ENCODE measurements at places on chromosomes 4 and X.

DNA sequence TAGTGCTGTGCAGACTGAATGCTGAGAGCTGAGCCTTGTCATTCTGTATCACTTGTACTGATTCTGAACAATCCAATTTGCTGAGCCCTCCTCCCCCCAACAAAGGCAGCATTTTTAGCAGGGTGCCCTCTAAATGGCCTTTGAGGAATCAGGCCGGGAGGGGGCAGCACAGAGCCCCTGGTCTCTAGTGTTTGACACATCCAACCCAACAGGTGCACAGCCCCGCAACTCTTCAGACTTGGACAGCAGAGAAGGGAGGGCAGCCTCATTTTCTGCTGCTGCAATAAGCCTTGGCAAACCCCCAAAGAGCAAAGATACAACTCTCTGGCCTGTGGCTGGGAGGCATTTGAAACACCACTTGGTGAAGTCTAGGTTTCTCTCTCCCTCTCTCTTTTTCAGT, 3.4 kb downstream of the ATP1B4 start:
- DNase-seq, result peak; percentile 38

- DNase-seq, result no peak
These were observed 249.4 kb downstream of the NDST4 start for GRCh38 chr4:114864060-114864459.

GRCh38 chr4:77152421-77152820, 4.6 kb upstream of the CCNG2 start:
- no peak for DNase-seq

- DNase-seq, result no peak
These were observed 135.2 kb downstream of the EPHA5 start for GRCh38 chr4:65535113-65535512.

DNA sequence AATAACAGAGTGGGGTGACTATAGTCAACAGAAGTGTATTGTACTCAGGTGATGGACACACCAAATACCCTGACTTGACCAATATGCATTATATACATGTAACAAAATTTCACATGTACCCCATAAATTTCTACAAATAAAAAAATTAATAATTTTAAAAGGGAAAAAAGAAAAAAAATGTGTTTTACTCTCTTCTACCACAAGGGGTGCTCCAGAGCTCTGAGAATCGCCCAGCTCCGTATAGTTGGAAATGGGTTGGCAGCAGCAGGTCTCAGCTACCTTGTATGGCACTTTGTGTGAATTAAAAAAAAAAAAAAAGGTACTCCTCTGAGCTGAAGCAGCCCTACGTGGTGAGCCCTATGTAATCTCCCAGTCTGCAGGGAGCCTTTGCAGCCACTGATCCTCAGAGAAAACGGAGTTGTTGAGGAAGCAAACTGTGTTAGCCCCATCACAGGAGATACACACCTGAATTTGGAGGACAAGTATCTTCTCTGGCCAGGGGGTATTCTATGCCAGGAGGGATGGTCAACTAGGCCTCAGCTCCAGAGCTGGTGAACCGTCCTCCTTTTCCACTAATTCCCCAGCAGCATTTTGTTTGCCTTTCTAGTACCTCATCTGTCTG, 17.2 kb upstream of the POLA1 start:
- no peak for DNase-seq

DNA sequence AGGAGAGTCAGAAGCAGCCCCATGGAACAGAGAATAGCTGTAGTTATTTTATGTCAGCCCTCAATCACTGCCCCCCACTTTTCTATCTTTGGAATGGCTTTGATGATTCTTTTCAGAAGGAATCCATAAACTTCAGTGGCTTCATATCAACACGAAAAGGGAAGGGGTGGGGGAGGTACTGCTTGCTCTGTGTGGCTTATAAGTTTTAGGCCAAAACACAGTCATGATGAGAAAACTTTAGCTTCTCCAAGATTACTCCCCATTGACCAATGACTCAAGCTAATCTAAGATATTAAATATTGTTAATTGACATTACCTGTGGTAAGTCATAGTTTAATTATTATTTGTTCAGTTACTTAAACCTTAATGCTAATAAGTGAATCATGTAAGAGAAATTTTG, 669.6 kb upstream of the FAM241A start:
- DNase-seq, result no peak

- no peak for DNase-seq
These were observed 103.3 kb downstream of the DCLK2 start for GRCh38 chr4:150181536-150181935.

- no peak for DNase-seq
These were observed 64.6 kb downstream of the CNKSR2 start for GRCh38 chrX:21438792-21439191.

DNA sequence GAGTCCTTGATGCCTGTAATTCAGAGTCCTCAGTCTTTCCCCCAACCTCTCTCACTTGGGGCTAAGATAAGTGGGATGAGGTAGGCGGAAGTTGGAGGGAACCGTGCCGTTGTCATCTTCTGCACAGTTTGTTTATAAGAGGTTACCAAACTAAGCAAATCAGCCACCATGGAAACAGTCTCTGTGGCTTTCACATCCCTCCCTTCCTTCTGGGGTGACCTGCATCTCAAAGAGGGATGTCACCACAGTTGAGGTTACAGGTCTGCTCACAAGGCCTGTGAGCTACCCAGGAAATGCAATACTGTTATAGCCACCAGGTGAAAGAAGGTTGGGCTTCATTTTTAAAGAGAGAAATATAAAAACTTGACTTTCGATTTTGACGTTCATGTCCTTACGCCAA, 26.3 kb downstream of the RTL5 start:
- DNase-seq, result peak; percentile 10

DNA sequence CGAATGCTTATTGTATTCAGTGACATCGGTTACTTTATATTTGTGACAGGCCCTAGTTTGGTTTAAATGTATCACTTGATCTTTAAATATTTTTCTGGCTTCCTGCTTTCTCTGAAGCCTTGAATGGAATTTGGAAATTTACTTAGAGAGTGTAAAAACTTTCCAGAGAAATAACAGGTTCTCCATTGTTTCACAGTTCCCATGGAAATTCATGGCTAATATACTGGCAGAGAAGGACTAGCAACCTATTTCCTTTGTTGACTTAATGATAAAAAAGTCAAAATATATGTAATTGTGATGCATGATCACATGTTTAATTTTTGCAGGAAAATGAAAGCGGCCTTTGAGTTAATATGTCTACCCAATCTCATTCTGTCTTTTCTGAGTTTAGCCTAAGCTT, 13.2 kb downstream of the NEIL3 start:
- no peak for DNase-seq

GRCh38 chr4:122562449-122562848, 58.4 kb downstream of the IL21 start:
- no peak for DNase-seq

DNA sequence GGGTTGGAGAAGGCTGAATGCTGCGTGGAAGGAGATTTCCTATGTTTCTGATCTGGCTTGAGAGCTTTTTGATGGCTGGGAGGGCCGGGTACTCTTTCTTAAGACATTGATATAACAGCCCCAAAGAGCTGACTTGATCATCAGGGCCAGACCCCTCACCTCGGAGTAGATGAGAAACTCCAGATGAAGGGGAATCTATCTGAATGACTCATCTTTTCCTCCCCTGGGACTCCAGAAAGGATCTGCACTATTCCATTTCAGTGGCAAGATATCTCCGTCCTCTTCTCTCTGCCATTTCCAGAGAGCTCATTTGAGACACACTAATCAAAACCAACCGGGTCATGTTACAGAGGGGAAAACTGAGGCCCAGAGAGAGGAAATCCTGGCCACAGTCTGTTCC, 92.9 kb upstream of the MSX1 start:
- no peak for DNase-seq

Data from activated CD4-positive, alpha-beta T cell treated with anti-CD3 and anti-CD28 coated beads, Interleukin-2, amount 50 U/mL, for 4 hours (primary cell).